ENCODE measurements at places on chromosomes 11 and 22. TPM values are rescaled to one million over a fixed set of nuclear protein-coding genes. Genes with fewer than 3 reads are reported as not detected.

Gene PIWIL4
- 0.53 TPM for total RNA-seq

- no peak for DNase-seq
Observed at GRCh38 chr11:120519474-120519873, 7.9 kb downstream of the GRIK4 start.

DNA sequence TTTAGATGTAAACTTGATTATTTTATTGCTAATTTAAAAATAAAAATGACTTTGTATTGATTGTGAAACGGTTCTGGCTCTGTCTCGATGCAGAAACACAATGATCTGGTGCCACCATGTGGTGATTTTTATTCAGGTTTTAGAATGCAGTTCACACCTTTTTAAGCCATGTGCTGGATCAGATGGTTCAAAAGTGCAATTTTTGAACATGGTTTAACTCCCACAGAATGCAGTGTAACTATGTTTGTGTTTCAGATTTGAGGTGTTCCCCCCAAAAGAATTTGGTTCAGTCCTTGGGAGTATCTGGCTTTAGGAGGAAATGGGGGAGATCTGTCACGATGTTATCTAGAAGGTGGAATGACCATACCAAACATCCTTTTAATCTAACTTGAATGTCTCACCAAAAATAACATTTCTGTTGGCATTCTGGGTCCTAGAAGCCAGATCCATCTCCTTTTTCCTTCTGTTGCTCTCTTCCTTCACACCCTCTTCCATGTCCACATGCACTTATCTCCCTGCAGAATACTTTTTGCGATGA is 7.9 kb downstream of the MRPL16 start:
- DNase-seq, result no peak

- DNase-seq, result no peak
Observed at GRCh38 chr22:36453855-36454378, 27.5 kb downstream of the TXN2 start.

DNA sequence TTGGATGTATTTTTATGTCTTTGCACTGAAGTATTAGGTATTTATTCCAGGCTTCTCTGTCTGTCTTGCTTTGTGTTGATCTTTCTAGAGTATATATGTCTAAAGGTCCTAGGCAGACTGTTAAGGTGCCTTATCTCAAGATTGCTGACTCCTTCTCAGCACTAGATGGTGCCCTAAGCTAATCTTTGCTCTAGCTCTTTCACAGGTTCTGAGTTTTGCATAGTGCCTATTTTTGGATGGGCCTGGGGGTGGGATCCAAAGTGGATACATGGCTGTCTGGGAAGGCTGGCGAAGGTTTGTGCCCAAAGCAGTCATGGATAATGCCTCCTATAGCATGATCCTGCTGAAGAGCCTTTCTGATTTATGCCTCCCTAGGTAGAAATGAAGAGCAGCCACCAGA is 154.9 kb downstream of the TRPC6 start:
- no peak for DNase-seq

Gene CCDC188
- total RNA-seq, result not detected

Gene KIRREL3
- total RNA-seq, result not detected

- DNase-seq, result peak; percentile 34
Observed at GRCh38 chr11:33722590-33723234, 13.5 kb downstream of the CD59 start.

DNA sequence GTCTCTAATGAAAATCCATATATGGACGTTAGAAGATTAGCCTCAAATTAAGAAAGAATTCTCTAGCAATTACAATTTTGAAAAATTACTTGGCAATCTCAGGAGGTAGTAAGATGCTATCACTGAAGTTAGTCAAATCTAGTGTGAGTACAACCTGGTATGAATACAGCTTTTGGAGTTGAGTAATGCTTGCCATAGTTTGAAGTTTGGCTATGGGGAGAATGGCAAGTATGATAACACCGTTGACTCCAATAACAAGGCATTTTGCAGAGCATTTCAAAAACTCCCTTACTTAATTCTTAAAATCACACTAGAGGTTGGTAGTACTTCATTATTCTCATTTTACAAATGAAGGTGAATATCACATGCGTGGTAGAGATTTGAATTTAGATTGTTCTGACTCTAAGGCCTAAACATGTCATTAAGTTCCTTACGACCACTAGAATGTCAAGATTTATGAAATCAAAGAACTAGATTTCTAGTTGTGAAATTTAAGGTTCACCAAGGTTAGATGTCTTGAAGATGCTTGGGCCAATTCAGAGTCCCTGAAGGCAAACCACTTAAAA is 355.4 kb downstream of the ETS1 start:
- DNase-seq, result no peak

Data from GM12878 (cell line).